ENCODE measurements at places on chromosomes 2 and 18. TPM values are rescaled to one million over a fixed set of nuclear protein-coding genes. Genes with fewer than 3 reads are reported as not detected.

- no peak for DNase-seq
Observed at GRCh38 chr2:162324953-162325352, 6.5 kb upstream of the IFIH1 start.

DNA sequence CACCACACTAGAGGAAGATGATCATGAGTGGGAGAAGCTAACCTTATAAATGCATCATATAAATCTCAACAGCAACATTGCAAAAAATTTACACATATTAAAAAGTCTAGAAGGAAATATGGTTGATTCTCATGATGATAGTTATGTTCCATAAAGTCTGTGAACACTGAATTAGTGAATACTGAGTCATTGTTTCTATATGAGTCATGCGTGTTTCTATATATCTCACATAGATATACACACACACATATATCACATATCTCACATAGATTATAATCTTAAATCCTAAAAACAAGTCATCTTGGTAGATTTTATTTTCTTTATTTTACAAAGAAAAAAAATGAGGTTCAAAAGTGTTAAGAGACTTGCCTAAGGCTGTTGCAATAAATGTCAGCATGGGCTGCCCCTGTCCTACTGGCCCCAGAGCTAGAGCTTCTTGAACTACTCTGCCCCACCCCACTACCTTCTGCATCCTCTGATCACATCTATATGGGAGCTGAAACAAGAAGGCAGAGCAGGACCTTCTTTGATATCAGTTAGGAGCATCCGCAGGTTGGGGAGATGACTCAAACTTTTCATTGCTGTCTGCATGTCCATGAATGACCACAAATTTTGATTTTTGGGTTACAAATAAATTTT, 81.8 kb upstream of the ADAM23 start:
- no peak for DNase-seq

GRCh38 chr2:236781933-236782816, 212.6 kb downstream of the ACKR3 start:
- DNase-seq = no peak

- DNase-seq = no peak
Observed at GRCh38 chr18:3266062-3266608, 4.2 kb downstream of the MYL12B start.

- no peak for DNase-seq
Observed at GRCh38 chr2:58645017-58645416, 403.9 kb upstream of the FANCL start.

- no peak for DNase-seq
Observed at GRCh38 chr2:189676471-189676870, 2.0 kb downstream of the ANKAR start.

DNA sequence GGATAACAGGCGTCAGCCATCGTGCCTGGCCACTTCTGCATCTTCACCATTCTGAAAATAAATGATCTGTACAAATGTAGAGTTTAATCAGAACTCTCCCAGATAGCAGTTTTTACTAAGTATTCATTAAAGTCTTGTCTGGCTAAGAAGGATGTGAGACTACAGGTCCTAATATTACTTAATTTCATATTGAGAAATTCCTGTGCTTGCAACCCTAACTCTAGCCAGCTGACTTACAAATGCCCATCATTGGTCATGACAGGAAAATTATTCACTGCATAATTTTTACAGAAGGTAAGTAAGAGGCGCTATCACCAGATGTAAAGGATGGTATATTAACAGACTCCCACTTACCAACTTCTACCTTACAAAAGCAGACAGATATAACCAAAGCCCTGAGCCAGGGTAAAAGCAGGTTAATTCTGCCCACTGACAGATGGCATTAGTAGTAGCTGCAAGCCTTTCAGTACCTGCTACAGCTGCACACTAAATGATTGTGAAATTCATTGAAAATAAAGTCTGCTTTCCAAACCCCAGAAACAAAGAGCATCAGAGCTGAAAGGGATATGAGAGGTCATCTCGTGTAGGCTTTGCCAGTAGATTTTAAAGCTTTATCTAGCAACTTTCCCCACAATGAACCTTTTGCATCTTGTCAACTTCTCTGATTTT, 271.3 kb upstream of the STON1 start:
- no peak for DNase-seq

DNA sequence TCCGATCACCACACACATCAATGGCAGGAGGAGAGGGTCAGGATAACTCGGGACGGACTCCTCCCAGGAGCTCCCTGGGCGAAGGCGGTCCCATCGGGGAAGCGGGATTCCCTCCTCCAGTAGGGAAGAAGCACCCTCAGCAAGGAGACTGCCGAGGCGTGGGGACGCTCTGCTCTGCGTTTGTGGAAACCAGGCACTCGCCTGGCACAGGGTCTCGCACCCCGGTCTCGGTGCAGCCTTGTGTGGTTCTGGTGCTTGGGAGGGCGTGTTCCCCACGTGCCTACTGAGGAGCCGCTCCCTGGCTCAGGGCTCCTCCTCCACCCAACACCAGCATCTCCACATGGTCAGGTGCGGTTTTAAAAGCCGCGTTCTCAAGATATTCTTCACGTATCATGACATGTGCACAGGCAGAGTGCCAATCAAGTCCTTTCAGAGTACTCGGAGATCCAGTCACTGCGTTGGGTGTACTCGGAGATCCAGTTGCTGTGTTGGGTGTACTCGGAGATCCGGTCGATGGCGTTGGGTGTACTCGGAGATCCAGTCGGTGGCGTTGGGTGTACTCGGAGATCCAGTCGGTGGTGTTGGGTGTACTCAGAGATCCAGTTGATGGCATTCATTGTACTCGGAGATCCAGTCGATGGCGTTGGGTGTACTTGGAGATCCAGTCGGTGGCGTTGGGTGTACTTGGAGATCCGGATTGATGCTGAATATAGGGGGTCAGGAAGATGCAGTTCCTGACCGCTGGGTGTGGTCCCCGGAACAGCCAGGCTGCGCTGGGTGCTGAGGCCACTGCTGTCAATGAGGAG, 117.5 kb downstream of the RTP5 start:
- DNase-seq = no peak

DNA sequence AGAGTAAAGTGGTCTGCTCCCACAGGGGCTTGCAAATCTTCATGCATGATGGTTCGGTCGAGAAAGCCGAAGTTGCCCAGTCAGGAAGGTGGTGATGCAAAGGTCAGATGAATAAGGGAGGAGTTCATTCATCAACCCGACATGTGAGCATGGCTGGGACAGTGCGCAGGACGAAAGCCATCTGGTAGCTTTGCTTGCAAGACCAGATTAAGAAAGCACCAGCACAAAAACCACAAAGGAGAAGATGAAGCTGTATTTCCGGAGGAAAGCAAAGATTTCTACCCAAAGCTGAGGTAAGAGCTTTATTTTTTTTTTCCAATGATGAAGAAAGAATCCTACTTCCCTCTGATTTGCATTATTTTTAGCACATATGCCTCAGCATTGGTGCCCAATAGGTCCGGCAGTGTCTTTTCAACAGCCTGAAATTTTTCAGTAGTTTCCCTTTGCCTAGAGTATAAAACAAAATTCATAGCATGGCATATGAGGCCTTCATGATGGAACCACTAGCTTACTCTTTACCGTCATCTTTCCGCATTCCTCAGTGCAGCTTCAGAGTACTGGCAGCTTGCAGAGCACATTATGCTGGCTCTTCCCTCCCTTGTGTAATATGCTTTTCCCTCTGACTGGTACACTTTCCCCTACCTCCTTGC, 112.0 kb upstream of the THOC1 start:
- no peak for DNase-seq

The MC4R gene
- total RNA-seq = not detected

GRCh38 chr2:64697297-64698176, 43.8 kb upstream of the SERTAD2 start:
- DNase-seq = no peak

The CASP8 gene
- total RNA-seq = 115 TPM

The SP5 gene
- total RNA-seq = not detected

The EVX2 gene
- total RNA-seq = not detected

The FECH gene
- total RNA-seq = 23.2 TPM

- DNase-seq = no peak
Observed at GRCh38 chr18:35122586-35123224, 81.5 kb downstream of the MAPRE2 start.

DNA sequence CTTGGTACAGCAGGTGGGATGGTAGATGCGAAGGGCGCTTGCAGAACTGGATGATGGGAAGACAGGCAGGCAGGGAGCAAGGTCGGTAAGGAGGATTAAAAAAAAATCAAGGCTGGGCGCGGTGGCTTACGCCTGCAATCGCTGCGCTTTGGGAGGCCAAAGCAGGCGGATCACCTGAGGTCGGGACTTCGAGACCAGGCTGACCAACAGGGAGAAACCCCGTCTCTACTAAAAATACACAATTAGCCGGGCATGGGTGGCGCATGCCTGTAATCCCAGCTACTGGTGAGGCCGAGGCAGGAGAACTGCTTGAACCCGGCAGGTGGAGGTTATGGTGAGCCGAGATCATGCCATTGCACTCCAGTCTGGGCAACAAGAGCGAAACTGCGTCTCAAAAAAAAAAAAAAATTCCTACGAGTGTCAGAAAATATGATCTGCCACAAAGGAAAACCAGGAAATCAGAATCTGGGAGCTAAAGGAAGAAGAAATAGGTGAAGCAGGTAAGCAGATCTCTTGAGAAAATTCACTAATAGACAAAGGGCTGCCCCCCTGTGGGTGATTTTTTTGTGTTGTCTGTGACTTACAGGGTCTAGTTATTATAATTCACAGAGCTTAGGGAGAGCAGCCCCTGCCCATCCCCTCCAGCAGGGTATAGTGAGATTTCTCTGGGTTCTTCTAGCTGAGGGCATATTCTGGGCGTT, 46.2 kb downstream of the C2orf42 start:
- DNase-seq = no peak

GRCh38 chr2:197309691-197310231, 819 bp downstream of the ANKRD44 start:
- DNase-seq = peak; percentile 71

DNA sequence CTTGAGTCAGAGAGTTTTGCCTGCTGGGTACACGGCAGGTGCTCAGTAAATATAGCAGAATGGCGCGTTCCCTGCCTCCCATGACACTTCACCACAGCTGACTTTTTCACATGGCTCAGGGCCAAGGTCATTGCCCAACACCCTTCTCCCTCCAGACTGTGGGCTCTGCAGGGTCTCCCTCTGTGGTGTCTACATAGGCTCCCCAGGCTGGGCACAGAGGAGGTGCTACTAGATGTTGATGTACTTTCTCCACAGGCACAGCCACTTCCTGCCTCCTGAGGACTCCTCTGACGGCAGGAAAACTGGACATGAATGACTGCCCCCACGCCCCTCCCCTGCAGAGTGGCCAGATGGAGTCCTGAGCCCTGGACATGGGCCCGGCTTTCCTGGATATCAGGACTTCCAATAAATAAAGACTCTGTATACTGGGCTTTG, 4.2 kb downstream of the CHCHD5 start:
- no peak for DNase-seq

GRCh38 chr2:226687641-226688253, 111.9 kb downstream of the IRS1 start:
- DNase-seq = no peak

GRCh38 chr2:9767656-9768281, 75.5 kb upstream of the TAF1B start:
- DNase-seq = no peak

GRCh38 chr18:13544953-13545352, 181.4 kb downstream of the FAM210A start:
- no peak for DNase-seq

The GALNT5 gene
- total RNA-seq = not detected

The HOXD12 gene
- not detected for total RNA-seq

The EDAR gene
- total RNA-seq = 0.14 TPM

- no peak for DNase-seq
Observed at GRCh38 chr2:71952572-71953188, 195.0 kb downstream of the CYP26B1 start.

- DNase-seq = no peak
Observed at GRCh38 chr2:154343282-154343681, 355.2 kb upstream of the KCNJ3 start.
